ENCODE measurements at places on chromosomes 2 and 18.
A peak's percentile ranks its signal among the peaks of the same experiment; 100 is the strongest.

GRCh38 chr2:158380746-158381145, 75.8 kb downstream of the CCDC148 start:
- no peak for DNase-seq

- DNase-seq, result no peak
These were observed 391.5 kb downstream of the XIRP2 start for GRCh38 chr2:167279810-167280209.

GRCh38 chr18:14974576-14974975, 226.6 kb downstream of the ANKRD30B start:
- no peak for DNase-seq

- no peak for DNase-seq
These were observed 82.7 kb downstream of the MRO start for GRCh38 chr18:50737127-50737526.

DNA sequence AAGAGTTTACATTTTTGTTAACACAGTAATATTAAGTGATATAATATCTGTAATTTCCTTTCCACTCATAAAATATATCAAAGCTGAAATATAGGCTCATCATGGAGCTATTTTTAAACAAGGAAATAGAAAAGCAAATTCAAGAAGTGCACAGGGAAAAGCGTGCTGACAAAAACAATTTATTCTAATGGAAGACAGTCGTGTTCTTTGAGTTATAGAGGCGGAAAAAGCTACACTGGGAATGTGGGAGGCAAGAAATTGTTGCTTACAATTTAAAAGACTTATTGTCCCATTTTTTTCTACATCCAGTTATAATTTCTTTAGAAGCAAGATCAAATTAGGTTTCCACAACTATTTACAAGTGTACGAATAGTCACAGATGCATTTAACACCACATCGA, 3.2 kb upstream of the TTN start:
- no peak for DNase-seq

DNA sequence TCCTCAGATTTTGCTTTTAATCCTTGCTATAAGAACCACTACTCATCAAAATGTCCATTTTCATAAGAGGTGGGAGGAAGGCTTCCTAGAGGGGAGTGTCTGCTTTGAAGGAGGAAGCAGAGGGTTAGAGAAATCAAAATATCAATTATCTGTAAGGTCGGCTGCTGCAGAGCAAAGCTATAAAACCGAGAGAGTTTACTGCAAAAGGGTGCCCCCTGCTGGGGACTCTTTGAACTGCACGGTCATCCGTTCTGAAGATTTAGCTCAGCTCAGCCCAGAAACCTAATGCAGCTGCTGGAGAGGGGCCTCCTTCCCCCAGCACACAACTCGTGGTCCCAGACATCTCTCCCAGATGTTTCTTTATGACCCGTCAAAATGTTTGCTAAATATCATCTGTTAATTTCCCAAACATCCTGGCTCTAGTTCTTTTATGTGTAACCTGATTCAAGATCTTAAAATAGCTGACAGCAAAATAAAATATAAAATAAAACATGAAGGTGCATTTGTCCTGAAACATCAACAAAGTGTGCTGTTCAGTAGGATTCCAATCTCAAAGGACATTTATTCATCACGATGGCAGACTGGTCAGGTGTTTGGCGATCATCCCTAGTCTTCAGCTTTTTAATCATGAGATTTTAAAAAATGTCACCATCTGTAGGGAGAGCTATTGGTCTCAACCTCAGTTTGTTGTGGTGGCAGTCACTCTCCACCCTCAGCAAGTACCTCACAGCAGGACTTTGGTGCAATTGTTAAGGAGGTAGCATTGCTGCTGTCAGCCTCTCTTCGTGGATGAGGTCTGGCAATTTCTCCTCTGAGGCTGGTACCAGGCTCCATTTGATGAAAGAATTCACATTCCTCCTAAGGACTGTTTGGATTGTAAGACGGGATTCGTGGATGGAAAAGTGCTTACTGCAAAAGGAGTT, 185.9 kb downstream of the MTX2 start:
- DNase-seq, result peak; percentile 45

GRCh38 chr2:239438995-239439753, 38.4 kb upstream of the HDAC4 start:
- no peak for DNase-seq

DNA sequence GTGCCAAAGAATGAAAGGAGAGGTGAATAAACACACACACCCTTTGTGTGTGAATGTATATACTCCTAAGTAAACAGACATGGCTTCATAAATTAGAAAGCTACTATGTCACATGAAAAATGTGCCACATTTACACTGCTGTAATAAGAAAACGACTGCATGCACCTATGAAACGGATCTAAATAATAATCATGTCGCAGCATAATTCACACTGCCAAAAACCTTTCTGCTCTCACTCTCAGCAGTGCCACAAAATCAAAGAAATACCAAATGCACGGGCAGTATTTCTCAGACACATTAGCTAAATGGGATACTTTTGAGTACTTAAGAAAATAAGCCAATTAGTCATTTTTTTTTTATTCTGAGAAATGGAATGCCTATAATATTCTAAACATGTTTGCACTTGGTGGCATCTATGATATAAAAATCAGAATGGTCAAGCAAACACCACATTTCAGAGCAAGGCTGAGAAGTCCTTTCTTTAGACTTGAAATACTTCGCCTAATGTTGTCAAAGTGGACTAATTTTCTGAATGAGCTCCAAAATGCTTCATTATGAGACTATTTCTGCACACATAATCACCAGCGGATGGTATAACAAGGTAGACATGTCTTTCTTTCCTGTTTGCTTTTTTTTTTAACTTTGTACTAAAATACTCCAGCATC, 6.6 kb downstream of the BCL11A start:
- no peak for DNase-seq

- no peak for DNase-seq
These were observed 28.4 kb downstream of the DNAH7 start for GRCh38 chr2:196040218-196040617.

DNA sequence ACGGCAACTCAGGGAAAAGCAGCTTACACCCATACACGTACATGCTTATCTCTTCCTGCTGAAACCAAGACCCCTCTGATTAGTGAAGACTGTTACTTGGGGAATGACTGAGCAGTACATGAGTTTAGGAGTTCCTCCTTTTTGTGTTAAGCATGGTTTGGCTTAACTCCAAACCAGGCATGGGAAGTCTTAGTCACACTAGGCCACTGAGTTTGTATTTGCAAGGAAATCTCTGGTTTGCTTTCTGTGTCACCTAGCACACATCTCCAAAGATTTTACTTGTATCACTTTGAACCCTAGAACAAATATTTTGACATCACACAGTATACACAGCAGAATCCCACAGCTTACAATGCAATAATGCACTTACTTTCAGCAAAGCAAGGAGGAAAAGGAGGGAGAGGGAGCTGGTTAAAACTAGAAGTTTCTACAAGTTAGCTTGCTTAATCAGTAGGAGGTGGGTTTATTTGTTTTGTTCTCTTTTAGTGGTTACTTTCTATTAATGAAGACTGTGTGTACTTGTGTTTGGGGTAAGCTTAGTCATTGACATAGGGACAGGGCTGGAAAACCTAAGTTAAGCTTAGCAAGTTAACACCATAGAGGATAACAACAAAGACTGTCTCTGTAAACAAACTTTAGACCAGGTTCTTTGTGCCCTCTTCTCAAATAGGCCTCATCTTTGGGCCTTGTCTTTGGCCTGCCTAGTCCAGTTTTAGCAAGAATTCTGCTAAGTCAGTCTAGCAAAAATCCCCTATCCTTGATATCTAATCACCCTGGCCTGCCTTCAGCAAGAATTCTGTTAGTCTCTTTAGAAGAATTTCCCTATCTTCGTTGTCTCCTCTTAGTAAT, 219.4 kb downstream of the MREG start:
- DNase-seq, result peak; percentile 92

GRCh38 chr18:50877545-50878265, 1.2 kb upstream of the ME2 start:
- no peak for DNase-seq
